Activated CD4-positive, CD25-positive, alpha-beta regulatory T cell (primary cell): ENCODE measurements at places on chromosomes 5 and 9.

GRCh38 chr9:29945012-29945411 lies 2371.7 kb upstream of the C9orf72 start:
- DNase-seq, result no peak

DNA sequence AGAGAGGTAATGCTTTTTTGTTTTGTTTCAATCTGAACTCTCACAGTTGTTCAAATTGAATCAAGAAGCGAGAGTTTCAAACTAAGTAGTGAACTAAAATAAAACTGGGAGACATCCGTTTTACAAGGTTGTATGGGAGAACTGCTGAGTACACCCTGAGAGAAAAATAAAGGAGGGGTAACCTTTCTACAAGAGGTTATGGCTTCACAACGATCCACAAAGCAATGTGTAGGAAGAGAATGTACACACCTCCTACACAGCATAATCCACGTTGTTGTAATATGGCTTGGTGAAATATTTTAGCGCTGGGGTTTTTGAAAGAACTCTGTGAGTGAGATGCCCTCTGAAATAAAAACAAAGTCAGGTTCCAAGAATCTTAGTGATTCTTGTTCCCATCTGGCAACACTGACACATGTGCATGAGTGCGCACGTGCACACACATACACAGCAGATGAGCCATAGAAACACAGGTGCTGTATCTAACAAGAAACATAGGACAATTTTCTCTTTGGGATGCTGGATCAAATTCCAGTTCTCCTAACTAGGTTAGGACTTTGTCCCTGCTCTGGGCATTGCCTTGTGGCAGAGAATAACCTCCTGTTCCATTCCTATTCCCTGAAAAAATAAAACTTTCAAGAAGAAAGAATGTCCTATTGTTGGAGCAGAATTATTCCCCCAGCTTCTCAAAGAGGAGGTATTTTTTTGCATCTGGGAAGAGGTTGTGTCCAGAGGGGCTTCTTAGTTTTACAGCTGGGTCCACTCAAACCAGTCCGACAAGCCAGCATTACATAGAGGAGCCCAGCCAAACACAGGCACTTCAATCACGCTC lies 94.5 kb upstream of the EFNA5 start:
- DNase-seq, result no peak

DNA sequence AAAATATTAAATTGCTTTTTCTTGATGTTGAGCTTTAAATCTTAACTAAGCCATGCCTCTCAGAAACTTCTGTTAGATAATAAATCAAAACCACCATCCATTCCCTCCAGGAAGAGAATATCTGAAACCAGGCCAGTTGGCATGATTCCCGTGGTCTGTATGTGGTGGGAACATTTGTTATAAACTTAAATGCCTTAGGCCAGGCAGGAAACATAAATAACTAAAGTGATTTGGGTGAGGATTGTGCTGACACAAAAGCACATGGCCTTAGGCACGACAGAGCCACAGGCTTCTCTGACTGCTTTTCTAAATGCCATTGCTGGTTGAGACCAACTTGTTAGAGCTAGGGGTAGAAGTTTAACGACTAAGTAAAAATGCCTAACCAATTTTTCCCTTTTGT lies 255.9 kb downstream of the GABRG2 start:
- DNase-seq, result no peak

GRCh38 chr9:75039801-75040200 lies 11.7 kb upstream of the CARNMT1 start:
- no peak for DNase-seq
